NCI-H1417 treated with DMSO at 0.1 percent for 48 hours (cell line): ENCODE measurements at places on chromosomes 4 and X.

DNA sequence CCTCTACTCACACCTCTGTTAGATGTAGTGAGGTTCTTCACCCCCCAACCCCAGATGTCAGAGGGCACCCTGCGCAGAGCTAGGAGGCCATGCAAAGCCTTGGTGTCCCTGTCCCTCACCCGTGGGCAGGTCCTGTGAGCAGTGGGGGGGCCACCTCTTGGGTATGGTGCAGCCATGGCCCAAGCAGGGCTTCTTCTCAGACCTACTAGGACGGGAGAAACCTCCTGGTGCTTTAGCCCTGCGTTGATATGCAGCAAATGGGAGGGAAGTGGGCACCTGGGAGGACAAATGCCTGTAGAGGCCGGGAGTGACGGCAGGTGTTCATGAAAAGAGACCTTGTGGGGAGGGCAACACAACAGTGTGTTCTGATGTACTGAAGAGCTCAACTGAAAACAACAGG lies 38.5 kb upstream of the MSANTD1 start:
- DNase-seq, result no peak

- DNase-seq, result no peak
Observed at GRCh38 chr4:87354168-87355102, 31.8 kb upstream of the HSD17B13 start.

DNA sequence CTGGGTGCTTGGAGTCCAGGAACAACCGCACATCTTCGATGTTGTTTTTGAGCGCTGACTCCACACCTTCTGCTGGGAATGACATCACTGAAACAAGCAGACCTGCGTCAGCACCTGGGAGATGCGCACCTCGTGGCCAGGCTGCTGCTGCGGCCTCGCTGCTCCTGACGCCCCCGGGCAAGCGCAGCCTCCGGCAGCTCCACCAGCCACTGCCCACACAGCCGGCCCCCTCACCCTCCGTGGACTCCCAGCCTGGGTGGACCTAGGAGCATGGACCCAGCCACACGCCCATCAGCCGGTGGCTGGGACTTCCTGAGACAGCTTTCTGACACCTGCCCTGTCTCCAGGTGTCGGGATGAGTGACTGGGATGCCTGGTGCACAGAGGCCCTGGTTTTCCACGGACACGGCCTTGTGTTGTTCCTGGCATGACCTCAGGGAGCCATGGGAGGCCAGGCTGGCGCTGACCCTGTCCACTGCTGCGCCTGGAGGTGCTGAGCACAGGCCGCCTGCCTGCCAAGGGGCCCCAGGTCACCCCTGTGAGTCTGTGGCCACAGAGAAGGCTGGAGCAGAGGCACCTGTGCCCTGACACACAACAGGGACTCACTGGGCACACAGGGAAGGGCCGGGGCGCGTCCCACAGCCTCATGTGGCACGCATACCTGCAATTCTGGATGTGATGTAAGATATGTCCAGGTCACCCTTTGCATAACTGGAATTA lies 48.6 kb downstream of the GAK start:
- no peak for DNase-seq

DNA sequence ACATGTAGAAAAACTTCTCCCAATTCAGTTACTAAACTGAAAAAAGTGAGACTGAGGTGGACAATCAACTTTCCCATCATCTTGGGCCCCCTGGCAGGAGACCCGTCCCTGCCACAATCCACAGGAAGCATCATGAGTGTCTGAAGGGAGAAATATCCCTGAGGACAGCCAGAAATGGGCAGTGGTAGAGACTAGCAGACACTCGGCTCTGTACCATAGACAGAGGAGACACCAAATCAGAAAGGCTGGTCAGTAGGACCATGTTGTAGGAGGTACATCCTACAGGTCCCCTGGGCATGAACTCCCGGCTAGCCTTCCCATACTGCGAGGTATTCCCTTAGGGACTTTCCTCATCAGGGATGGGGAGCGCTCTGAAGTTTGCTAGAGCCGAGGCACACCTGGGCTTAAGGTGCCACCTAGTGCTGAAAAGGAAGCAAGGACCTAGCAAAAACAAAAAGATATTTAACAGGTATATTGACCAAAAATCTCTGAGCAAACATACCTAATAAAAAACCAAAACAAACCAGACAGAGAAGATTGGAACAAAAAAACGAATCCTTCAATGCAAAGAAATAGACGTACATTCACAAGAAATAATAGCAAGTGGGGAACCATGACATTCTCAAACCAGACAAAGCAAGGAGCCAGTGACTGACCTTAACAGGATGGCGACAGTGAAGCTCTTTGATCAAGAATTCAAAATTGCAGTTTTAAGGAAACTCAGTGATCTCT lies 55.6 kb downstream of the HAUS3 start:
- DNase-seq, result no peak

DNA sequence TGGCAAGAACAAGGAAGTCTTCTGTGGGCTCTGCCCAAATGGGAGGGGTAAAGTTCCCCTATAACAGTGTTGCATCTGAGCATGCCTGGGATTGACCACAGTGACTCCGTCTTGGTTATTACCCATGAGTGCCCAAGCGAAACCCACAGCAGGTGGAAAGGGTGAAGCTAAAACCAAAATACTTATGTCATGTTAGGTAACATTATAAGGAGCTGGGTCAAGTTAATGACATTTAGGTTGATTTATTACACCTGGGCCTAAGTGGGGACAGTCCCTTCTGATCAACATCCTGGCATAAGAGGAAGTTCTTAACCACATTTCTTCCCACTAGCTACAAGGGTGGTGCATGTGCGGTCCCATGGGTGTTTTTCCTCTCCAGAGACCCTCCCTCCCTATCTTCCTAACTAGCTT lies 1.3 kb upstream of the ZNF732 start:
- no peak for DNase-seq

- no peak for DNase-seq
Observed at GRCh38 chr4:90328558-90328957, 201.4 kb downstream of the CCSER1 start.

- no peak for DNase-seq
Observed at GRCh38 chr4:5238173-5238572, 186.9 kb downstream of the STK32B start.

DNA sequence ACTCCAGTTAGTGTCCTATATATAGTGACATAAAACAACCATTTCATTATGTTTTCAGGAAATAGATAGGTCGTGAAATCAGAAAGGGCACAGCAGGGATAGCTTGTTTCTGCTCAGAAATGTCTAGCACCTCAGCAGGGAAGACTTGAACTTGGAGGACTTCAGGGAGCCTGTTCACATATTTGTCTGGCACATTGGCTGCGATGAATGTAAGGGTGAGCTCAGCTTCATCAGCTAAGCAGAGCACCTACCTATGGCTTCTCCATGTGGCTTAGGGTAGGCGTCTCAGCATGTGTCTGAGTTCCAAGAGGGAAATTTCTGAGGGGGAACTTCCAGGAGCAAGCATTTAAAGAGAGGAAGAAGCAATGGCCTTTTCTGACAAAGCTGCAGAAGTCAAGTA lies 126.2 kb downstream of the PCDH10 start:
- no peak for DNase-seq

DNA sequence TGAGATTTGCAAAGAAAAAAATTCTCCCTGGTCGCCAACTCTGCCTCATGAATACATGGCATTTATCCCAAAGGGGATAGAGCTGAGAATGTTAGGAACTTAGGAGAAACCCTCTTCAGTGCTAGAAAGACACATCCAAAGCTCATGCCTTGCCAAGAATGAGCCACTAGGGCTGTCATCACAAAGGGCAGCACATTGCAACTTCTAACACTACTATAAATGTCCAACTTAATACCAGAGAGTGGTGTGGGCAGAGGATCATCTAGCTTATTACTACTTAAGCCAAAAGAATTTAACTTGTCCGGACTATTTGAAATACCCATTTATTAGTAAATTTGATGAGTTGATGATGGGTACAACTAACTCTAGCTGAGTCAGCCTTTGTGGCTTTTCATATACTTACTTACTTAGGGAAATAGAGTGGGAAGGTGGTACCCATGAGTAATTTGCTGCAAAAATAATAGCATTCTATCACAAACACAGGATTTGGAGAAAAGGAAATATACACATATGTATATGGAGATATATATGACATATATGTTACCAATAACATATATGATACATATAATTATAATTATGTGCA lies 66.3 kb upstream of the GAB1 start:
- DNase-seq, result no peak

GRCh38 chr4:153634738-153635353 lies 49.2 kb upstream of the TLR2 start:
- no peak for DNase-seq

DNA sequence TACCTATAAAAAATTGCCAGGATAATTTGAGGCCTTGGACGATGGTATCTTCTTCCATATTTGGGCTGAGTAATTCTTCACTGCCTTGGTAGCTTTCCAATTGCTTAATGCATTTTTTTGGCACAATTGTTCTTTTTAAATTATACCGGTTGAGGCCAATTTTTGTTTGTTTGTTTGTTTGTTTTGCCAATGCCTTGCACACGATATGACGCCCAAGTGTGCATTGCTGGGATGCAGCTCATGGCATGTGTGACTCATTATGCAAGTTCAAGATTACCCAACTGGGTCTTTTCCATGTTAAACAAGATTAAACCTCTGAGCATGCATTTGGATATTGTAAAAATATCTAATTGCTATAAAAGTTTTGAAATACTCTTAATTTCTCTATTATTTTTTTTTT lies 71.1 kb upstream of the KCNIP4 start:
- DNase-seq, result no peak

DNA sequence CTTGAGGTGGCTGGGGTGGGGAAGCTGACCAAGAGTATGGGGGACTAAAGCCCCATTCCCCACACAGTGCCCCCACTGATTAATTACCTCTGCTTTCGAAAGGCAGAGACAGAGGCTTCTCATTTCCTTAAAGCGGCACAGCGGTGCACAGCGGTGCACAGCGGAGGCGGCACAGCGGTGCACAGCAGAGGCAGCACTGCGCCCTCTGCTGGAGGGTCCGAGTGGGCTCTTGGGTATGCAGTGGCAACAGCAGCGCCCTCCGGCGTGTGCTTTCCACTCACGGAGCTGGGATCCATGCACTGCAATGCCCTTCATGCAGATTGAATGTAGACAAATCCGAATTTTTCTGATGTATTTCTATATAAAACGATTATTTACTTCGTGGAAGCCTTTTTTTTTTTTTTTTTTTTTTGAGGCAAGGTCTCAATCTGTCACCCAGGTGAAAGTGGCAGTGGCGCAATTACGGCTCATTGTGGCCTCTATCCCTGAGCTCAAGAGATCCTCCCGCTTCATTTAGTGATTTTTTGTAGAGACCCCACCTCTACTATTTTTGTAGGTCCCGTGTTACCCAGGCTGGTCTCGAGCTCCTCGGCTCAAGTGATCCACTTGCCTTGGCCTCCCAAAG lies 19.7 kb upstream of the PRPS2 start:
- no peak for DNase-seq

GRCh38 chr4:181308476-181309312 lies 934.5 kb upstream of the TENM3 start:
- DNase-seq, result peak; percentile 40

- peak; percentile 62 for DNase-seq
Observed at GRCh38 chr4:138938366-138938690, 77.3 kb upstream of the NOCT start.

DNA sequence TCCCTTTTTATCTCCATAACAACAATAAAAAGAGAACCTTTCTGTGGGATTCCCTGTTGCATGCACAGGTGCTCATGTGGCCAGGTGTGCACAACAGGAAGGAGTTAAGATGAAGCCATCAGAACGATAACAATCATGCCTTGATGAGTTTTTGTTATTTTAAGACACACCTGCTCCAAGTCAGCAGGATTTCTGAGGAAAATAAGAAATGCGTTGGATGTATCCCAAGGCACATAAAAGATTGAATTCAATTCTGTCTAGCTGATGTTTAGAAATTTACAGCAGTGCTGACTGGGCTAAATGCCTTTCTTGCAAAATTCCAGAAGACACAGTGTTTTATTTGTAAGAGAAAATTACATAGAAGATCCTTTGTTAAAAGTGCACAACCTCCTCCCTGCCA lies 1678.2 kb downstream of the ARAP2 start:
- DNase-seq, result no peak
